ENCODE measurements at places on chromosomes 6 and 20.

DNA sequence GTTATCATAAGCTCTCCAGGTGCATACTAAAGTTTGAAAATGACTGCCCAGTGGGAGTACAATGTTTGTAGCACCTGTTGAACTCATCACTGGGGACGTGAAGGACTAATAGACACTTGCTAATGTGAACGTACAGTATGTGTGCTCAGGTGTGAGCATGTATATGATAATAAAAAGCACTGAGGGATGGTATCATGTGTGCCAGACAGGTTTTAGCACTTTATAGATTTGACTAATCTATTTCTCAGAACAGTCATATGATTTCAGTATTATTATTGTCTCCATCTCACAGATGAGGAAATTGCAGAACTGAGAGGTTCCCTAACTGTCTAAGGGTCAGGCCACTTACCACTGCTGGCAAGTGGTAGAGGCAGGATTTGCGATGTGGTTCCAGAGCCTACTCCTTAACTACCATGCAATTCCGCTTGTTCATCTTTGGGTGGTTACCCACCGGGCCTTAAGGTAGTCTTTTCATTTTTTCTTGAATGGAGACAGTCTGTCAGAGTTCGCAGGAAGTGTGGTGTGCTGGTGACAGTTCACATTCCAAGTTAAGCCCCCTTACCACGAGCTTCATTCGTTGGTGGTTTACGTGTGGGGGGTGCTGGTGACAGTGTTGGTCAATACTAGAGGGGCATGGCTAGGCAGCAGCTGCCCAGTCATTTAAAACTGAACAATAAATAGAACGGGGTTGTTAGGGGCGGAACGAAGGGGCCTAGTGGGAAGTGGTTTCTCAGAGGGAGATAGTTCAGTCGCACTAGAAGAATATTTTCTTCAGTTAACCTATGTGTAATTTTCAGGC lies 46.8 kb downstream of the RREB1 start:
- DNase-seq = no peak

- DNase-seq = no peak
Measured at GRCh38 chr20:38926934-38927616, 858 bp downstream of the FAM83D start.

DNA sequence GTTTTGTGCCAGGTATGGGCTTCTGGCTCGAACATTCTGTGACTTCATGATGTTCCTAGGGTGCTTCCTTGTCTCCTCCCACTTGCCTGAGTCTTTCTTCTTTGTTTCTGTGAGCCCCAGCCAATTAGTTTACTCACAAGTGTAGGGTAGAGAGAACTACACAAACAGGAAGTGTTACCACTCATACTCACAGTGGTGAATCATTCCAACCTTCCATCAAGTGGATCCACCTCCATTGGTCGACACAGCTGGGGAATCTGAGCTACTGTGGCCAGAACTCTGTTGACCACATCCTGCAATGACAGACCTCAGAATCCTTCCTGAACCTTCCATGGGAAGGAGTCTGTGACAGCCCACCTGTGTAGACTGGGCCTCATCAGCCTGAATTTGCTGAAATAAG lies 76.8 kb downstream of the UNC5CL start:
- DNase-seq = peak; percentile 6

- DNase-seq = no peak
Measured at GRCh38 chr6:43803055-43803782, 33.2 kb downstream of the VEGFA start.

GRCh38 chr6:157906537-157907061 lies 75.1 kb upstream of the SYNJ2 start:
- DNase-seq = no peak

GRCh38 chr20:7155282-7155681 lies 387.8 kb downstream of the BMP2 start:
- no peak for DNase-seq

GRCh38 chr6:97524811-97525210 lies 241.8 kb upstream of the MMS22L start:
- DNase-seq = no peak

DNA sequence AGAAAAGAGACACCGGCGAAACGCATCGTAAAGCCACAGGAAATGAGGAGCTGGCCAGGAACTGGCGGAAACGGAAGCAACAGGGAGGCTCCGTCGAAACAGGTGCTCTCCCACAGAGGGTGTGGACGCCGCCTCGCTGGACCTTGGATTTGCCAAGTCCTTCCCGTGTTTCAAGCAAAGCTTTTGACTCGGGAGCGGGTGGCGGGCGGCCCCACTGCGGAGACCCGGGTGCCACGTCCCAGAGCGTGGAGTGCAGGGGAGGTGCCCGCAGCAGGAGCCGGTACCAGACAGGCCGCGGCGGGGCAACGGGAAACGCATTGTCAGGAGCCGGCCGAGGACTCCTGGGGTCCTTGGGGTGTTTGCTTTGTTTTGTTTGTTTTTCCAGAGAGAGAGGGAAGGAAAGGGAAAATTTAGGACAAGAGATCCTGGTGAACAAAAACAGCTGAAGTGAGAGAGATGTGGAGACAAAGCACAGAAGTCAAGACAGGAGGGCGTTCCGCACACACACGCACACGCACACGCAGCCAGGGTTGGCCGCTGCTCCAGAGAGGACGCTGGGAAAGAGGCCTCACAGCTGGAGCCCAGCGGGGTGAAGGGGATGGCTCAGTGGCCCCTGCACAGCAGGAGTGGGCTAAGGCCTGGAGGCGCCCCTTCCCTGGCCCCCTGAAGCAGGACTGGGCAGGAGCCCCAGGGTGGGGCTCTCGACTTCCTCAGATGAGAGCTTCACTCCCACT lies 50.9 kb upstream of the CHRNA4 start:
- DNase-seq = no peak

- DNase-seq = no peak
Measured at GRCh38 chr6:30985490-30985889, 2.0 kb downstream of the MUC21 start.

DNA sequence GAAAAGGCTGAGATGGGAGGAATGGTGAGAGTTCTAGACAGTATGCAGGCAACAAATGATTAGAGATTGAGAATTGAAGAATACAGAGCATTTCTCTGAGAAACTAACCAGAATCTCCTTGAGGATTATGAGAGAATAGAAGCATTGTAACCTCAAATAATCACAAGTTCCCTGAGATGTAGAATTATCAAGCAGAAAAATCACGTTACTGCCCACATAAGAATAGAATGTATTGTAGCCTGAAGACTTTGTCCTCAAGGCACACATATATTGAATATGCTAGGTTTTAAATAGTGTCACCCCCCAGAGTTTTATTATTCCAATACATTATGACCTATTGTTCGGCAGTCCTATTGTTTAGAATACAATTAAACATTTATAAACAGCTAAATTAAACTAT lies 57.2 kb downstream of the CNKSR3 start:
- no peak for DNase-seq

DNA sequence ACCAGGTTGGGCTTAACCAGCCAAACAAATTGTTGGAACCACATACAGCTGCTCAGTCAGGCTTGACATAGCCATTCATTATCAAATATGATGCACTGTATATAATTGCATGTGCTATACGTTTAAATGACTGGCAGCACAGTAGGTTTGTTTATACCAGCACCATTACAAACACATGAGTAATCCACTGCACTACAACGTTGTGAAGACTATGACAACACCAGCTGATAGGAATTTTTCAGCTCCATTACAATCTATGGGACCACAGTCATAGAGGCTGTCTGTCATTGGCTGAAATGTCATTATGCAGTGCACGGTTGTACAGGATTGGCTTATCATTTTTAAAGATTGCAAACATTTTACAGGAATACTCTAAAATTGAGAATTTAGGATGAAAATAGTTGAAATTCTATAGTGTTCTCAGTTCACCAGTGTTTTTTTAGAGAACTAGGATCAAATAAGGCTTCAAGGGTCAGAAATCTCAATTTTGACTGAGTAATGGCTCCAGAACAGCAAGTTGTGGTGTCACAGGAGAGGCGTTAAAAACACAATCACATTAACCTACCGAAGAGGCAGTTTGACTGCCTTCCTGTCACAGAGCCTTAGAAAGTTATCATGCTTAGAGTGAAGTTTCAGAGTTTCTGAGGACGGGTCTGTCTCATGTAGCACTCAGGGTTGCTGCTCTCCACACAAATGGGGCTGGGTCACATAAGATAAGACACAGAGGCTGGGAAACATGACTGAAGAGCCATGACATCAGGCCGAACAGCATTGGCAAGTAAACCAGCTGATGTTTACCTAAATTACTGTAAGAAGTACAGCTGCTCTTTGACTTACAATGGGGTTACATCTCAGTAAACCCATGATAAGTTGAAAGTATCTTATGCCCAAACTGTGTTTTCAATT lies 60.7 kb upstream of the SMLR1 start:
- DNase-seq = no peak

- DNase-seq = no peak
Measured at GRCh38 chr6:111939902-111940301, 66.7 kb upstream of the FYN start.

- DNase-seq = no peak
Measured at GRCh38 chr6:39494998-39495397, 172.5 kb upstream of the KCNK16 start.

GRCh38 chr20:58056921-58057686 lies 171.3 kb downstream of the ANKRD60 start:
- DNase-seq = no peak

GRCh38 chr6:32943864-32944649 lies 3.2 kb upstream of the HLA-DMB start:
- DNase-seq = no peak

DNA sequence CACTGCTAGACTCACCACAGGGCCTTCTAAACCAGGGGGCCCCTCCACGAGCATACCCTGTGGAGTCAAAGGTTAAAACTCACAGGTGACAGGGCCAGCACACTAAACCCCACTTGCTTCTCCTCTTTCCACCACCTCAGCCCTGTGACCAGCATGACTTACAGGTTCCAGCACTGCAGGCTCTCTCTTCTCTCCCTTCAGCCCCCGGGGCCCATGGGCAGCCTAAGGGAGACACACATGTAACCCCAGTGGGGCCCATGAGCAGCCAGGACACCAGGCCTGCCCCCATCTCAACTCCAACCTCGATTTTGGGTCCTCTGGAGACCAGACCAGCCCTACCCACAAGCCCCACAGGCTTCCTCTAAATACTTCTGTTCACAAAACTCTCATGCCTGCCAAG lies 28.0 kb downstream of the HLA-DPB1 start:
- no peak for DNase-seq

GRCh38 chr6:80640176-80640575 lies 533.7 kb downstream of the BCKDHB start:
- DNase-seq = no peak

DNA sequence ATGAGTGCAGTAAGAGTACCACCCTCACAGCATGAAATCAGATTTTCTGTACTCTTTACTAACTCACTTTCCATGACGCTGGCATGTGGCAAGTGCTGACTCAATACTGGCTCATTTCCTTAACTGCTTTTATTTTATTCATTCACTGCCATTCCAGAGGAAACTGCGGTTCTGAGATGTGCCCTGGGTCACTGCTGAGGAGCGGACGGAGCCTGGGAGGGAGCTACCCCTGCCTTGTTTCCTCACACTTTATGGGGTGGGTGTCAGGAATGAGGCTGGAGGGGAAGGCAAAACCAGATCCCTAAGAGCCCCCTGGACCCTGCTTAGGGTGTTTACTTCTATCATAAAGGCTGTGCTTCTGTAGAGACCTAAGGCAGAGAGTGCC lies 14.4 kb downstream of the NT5E start:
- no peak for DNase-seq

DNA sequence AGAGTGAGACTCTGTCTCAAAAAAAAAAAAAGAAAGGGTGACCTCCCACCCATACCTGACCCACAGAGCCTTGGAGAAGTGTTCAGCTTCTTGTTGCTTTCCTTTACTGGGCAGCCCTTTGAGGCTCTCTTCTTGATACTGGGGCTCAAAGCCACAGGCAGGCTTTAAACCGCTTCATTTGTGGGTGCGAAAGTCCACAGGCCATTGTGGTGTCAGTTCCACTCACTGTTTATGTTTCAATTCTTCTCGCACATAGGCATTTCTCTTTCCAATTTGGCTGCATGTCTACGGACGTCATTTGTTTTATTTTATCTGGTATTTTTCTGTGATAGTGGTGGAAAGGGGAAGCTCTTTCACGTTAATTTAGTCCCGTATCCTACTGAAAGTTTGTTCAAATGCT lies 34.6 kb downstream of the PPARD start:
- DNase-seq = no peak

DNA sequence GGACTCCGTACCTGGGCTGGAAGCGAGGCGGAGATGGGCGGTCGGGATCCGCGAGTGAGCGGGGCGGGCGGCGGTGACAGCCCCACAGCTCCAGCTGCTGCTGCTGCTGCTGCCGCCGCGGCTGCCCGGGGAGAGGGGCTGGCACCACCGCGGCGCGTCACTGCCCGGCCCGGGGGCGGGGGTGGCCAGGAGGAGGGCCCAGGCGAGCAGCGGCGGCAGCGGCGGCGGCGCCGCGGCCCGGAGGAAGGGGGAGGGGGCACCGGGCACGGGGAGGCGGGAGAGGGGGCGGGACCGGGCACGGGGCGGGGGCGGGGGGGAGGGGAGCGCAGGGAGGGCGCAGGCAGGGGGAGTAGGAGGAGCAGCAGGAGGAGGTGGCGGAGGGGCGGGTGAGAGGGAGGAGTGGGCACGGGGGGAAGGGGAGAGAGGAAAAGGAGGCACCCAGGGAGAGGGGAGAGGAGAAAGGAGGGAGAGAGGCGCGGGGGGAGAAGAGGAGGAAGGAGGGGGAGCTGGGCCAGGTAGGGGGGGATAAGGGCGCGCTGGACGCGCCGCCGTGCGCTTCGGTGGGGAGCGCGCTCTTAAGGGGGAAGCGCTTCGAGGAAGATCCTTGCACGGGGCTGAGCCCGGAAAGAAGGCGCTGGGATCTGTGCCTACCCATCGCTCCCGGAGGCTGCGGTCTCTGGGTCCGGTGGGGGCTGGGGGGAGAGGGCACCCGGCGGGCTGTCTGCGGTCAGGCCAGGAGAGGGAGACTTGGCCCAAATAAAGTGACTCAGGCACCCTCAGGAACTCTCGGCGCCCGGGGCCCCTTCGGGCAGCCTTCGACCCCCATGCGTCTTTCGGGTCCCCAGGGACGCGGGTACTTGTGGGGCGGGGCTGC lies 101.5 kb downstream of the NOL4L start:
- DNase-seq = peak; percentile 52

- DNase-seq = no peak
Measured at GRCh38 chr6:127496471-127496870, 22.7 kb downstream of the MTCL3 start.

GRCh38 chr6:56514395-56514794 lies 128.3 kb downstream of the DST start:
- no peak for DNase-seq

DNA sequence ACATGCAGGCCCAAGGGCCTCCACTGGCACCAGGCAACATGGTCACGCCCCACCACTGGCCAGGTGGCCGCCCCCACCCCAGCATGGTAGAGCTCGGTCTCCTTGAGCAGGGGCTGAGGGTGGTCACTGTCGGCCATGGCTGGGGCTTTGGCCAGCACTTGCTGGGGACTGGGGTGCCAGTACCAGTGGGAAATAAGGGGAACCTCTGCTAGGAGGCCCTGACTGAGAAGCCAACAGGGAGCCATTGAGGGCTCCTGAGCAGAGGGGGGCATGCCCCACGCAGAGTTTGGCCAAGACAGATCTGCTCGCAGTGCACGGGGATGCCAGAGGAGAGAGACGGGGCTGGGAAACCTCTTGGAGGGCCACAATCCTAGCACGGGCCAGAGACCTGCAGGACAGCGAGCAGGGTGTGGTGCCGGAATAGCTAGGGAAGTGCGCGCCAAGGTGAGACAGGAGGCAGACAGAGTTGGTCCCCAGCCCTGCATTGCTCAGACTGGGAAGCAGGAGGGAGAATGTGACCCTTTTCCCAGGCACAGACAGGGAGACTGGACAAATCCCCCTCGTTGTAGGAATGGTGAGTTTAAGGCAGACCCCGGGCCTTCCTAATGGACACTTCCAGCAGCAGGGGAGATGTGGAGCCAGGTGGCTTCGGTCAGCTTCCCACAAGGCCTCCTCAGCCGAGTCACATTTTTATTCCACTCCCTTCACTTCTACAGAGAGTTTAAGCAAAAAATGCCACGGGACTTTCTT lies 179.0 kb upstream of the CST7 start:
- DNase-seq = no peak
